Stimulated activated CD8-positive, alpha-beta memory T cell treated with anti-CD3 and anti-CD28 coated beads, Interleukin-15, amount 100 ng/mL, for 4 hours (primary cell): ENCODE measurements at places on chromosomes 4 and X.

- DNase-seq, result no peak
These were observed 51.6 kb downstream of the WDFY3 start for GRCh38 chr4:84914686-84915395.

DNA sequence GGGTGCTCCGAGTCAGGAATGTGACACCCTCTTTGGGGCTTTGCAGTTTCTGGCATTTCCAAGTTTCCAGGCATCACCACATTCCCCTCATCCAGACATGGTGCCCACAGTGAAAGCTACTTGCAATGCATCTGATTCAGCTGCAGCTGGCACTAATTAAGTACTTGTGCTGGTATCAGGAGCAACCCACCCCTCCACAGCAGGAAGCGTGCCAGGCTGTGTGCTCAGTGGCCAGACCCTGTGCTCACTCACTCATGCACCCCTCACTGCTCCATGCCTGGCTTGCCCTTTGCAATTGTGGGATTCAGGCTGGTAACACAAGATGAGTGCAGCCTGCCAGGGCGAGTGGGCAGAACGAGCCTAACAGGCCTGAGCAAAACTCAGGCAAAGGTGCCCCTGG, 271.2 kb downstream of the EPHA5 start:
- no peak for DNase-seq

DNA sequence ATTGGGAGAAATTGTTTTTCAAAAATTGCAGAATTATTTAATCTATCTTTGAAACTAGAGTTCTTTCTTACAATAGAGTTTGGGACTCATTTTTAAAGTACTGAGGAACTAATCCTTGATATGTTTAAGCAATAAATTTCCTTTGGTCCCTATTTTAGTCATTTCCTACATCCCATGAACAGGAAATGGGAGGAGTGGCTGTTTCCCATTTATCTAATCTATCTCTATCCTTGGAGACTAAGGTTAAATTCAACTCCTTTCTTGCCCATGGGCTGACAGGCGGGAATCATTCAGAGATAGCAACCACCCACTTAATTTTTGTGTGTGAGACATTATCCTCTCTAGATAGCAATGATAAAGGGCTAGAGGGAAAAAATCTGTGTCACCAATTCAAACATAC, 131.6 kb upstream of the EMCN start:
- no peak for DNase-seq

DNA sequence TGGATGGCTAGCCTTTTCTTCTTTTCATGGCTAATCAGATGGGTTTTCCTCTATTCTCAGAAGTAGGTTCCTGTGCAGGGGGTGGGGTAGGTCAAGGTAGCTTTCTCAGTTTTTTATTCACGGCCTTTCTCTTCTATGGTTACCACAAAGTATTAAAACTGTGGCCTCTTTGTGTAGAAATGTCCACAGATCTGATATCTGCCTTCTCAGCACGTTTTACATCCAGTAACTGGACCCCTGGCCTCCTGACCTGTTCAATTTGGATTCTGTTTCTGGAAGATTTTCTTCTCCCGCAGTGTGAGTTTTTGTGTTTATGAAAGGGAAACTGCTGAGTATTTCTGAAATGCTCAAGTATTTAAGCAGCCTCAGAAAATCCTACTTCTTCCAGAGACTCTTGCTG, 688.5 kb downstream of the RAPGEF2 start:
- DNase-seq, result no peak

DNA sequence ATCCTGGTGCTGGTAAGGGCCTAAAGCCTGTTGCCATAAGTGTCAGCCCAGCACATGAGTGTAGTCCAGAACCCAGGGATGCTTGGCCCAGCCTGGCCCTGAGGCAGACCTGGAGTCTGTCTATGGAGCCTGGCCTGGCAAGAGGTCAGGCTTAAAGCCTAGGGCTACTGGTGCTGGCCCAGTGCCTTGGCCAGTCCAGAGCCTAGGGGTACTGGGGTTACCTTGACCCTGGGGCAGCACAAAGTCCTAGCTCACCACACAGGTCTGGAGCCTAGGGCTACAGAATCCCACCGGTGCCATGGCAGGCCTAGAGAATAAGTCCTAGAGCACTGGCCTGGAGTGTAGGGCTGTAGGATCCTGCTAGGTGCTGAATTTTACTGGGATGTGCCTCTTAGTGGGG, 393.8 kb downstream of the MAGEE1 start:
- DNase-seq, result no peak

DNA sequence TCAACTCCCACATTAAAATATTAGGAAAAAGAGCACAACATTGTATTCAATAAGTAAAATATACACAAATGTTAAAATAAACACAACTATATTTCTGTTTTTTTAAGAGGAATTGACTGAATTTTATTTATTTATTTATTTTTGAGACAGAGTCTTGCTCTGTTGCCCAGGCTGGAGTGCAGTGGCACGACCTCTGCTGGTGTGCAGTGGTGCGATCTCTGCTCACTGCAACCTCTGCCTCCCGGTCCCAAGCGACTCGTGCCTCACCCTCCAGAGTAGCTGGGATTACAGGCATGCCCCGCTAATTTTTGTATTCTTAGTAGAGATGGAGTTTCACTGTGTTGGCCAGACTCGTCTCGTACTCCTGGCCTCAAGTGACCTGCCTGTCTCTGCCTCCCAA, 31.4 kb downstream of the TEX13A start:
- DNase-seq, result no peak

GRCh38 chr4:137754652-137755471, 222.6 kb upstream of the PCDH18 start:
- no peak for DNase-seq

GRCh38 chr4:187387739-187388138, 607.8 kb upstream of the ZFP42 start:
- DNase-seq, result no peak

DNA sequence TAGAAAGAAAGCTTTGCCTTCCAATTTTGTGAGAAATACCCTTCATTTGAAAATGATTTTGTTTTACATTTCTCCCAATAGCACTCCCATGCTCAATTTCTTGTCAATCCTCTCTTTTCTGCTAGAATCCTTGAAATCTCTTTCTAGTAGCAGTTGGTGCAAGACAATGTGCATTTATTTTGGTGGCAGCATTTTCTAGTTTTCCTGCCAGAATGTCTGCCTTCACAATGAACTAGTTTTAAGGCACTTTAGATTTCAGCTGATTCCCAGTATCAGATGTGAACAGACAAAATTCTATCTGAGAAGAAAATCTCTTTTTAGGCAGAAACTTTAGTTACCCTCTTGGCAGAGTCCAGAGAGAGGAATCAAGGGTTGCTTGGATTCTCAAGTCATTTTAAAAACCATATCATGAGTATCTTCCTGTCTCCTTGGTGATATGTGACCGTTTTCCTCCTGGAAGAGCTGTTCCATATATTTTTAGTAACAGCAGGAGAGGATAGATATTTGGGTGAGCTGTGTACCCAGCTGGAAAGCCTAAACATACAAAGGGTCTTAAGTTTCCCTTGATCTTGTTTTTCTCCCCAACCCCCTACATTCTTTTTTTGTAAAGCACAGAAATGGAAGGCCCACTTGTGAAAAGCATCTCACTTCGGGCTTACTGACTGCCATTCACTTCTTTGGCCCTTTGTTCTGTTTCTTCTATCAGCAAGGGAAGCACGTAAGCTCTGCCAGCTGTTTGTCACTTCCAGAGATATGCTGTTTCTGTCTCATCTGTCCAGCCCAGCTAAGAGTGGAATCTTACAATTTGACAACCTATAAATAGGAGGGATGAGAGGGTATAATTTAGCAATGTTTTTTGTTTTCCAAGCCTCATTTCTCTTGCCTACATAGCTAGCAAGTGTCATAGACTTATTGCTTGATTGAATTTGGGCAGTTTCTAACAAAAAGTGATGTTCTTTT, 38.7 kb downstream of the TSPAN7 start:
- no peak for DNase-seq

GRCh38 chrX:41449615-41450014, 2.5 kb downstream of the NYX start:
- no peak for DNase-seq

DNA sequence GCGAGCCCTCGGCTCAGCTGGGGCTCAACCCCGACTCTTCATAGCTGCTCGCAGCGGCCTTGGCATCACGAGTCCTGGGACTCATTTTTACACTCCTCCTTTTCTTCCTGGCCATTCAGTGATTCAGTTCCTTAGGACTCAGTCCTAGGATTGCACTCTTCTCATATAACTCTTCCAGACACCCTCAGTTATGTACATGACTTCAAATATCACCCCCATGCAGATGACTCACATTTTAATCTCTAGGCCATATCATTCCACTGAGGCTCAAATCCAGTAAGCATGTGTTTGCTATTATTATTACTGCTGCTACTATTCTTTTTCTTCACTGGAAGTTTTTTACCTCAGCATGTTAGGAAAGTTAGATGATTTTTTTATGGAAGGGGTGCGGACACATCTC, 14.4 kb downstream of the ITGB1BP2 start:
- no peak for DNase-seq
